SK-N-SH treated with all-trans-retinoic acid at 6 μM for 48 hours (cell line): ENCODE measurements at places on chromosomes 7 and 10.

DNA sequence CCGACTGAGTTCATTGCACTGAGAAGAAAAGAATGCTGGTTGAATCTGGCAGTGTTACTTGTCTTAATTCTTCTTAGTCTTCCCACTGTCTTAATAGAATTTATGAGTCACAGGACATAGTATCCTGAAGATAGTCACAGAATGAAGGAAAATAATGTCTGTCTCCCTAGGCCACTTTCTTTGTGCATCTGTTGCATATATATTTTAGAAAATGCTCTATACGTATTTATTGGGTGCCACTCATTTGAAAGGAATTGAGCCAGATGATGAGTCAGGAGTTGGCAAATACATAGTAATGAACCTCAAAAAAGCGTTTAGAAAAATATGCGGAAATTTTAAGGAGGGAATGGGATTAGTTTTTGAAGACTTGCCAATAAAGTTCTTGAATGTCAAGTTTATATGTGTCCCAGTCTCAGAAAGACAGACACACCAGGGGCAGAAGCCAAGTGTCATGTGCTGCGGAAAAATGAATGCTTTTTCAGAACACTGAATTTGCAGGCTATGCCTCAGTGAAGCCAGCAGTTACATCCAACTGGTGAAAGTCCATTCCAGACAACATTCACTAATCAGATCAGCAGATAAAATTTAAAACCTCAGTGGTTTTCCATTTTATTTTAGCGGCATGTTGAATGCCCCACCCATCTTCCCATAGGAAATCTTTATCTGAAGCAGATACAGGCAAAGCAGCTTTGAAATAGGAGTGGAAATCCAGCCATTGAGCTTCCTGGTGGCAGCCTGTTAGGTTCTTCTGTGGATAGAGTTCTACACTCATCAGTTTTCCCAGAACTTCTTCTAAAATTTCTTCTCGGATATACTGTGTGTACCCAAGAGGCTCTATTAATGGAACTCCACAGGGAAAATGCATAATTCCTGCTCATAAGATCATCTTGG, 308.4 kb downstream of the BICC1 start:
- peak; percentile 86 for ATAC-seq

GRCh38 chr10:124035306-124035927, 58.0 kb downstream of the CHST15 start:
- ATAC-seq = no peak

DNA sequence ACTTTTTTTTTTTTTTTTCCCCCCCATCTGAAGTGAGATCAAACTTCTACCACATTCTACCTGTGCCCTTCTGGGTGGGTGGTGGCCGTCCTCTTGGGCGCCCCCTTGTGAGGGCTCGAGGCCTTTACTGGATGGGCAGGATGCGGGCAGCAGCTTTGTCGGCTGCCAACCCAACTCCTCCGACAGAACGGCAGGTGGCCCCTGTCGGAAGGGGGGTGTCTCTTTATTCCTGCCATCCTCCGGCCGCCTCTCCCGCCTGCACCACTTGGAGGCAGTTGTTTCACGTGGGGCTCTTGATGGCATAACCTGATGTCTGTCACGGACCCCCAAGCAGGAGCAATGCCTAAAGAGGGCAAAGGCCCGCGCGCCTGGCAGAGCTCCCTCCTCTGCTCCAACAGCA, 31.0 kb downstream of the AMZ1 start:
- peak; percentile 78 for ATAC-seq

DNA sequence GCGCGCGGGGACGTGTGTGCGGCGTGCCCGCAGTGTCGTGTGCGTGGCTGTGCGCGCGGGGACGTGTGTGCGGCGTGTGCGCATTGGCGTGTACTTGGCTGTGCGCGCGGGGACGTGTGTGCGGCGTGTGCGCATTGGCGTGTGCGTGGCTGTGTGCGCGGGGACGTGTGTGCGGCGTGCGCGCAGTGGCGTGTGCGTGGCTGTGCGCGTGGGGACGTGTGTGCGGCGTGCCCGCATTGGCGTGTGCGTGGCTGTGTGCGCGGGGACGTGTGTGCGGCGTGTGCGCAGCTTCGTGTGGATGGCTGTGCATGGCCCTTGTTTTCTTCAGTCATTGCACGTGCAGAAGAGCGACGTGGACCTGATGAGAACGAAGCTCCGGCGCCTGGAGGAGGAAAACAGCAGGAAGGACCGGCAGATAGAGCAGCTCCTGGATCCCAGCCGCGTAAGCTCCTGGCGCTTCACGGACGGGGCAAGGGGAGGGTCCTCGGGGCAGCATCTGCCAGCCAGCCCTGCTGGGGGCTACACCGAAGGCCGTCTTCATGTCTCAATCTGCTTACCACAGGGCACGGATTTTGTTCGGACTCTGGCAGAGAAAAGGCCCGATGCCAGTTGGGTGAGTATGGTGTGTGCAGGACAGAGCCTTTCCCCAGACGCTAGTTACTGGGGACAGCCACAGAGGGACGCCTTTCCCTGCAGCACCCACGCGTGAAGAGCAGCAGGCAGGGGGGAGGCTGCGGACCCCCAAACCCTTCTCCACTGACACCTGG, 19.3 kb downstream of the IQCE start:
- ATAC-seq = no peak

DNA sequence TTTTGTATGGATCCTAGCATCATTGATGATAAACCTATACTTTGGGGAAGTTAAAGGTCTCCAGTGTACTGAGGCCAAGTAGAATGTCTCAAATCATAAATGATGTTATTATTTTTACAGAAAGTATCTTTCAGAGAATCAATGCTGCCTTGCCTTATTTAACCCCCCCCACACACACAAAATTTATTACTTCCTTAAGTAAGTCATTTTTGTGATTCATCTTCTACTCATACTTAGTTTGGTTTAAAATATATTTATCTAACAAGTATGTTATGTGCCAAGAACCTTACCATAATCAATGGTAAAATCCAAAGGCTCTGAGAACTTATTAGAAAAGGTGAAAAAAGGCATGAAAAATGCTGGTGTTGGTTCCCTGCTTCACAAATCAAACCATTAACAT, 18.8 kb upstream of the CLDN12 start:
- ATAC-seq = peak; percentile 38

GRCh38 chr10:11300026-11300425, 282.4 kb downstream of the CELF2 start:
- no peak for ATAC-seq

DNA sequence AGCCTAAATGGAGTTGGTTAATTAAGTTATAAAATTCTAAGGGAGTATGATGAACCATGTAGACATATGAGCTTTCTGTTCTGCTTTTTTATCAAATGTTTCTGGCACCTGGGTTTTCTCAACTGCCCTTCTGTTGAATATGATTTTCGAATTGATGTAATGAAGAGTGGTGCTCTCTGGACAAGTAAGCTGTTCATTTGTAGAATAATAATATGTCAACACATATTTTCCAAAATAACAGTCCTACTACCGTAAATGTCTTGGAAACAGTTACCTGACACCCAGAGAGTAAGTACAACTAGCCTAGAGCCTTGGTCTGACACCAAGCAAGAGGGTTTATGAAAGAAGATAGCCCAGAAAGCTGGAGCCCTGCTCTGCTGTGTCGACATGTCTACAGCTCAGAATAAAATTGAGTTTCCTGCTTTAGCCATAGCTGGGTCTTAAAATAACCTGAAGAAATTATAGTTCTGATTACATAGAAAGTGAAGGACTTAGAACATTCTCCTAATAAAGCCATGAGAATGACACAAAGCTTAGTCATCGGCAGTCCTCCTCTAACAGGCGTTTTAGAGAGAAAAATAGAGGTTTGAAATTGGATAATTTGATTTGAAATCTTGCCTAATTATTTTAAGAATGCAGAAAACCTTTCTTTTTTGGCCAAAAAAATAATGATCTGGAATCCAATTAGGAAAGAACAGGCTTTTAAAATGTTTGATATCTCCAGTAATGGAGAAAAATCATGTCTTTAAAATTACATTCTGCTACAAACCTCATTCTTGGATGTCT, 25.1 kb downstream of the HDAC9 start:
- ATAC-seq = peak; percentile 85

DNA sequence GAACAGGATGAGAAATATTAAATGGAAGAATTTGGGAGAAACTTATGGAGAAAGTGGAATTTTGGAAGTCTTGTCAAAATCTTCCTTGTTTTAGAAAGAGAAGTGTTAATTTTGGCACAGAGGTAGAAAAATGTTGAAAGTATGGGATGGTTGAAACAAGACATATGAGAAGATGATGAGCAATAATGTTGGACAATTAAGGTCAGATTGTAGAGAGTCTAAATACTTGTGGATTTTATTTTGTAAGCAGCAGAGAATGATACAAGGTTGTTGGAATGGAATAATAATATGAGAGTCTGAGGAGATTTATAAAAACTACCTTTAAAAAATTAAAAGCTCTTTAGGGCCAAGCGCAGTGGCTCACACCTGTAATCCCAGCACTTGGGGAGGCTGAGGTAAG, 34.6 kb downstream of the PHTF2 start:
- no peak for ATAC-seq

- ATAC-seq = no peak
Measured at GRCh38 chr7:92412745-92413144, 34.5 kb upstream of the GATAD1 start.

- no peak for ATAC-seq
Measured at GRCh38 chr7:105689067-105689819, 108.0 kb upstream of the EFCAB10 start.
